ENCODE measurements at places on chromosomes 7 and 10.

GRCh38 chr7:156423876-156424275, 216.7 kb upstream of the RNF32 start:
- no peak for DNase-seq

DNA sequence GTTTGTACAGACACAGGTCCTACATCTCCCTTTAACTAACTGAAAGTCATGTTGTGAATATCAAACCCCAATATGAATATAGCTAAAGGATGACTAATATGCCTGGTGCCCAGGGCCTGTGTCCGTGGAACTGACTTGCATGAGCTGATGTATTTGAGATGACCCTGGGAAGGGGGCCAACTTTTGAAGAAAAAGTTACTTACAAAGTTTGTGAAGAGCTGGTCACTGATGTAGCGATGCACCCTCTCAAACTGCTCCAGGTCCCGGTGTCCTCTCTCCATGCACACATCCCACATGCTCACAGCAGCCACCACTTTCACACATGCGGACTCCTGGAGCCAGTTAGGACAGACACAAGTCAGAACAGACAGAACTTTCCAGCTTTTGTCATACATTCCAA, 106.2 kb downstream of the ABCC2 start:
- DNase-seq, result no peak

GRCh38 chr7:155211761-155212160, 85.9 kb upstream of the INSIG1 start:
- DNase-seq, result no peak

DNA sequence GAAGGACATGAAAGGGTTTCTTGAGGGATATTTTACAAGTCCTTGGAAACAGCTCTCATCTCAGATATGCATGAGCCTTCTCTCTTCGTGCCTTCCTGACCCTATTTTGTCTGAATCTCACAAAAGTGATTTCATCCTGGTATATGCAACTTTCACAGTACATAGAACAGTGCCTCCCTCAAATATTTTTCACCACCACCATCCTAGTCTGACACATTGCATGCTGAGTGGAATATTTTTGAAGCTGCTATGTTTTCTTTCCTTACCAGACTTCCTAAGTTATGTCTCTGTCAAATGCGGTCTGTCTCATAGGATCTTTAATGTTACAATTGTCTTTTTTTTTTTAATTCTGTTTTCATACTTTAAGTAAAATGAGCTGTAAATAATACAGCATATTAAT, 673.3 kb upstream of the LRRN3 start:
- DNase-seq, result no peak

- DNase-seq, result no peak
Measured at GRCh38 chr10:83274088-83274487, 865.2 kb upstream of the GHITM start.

DNA sequence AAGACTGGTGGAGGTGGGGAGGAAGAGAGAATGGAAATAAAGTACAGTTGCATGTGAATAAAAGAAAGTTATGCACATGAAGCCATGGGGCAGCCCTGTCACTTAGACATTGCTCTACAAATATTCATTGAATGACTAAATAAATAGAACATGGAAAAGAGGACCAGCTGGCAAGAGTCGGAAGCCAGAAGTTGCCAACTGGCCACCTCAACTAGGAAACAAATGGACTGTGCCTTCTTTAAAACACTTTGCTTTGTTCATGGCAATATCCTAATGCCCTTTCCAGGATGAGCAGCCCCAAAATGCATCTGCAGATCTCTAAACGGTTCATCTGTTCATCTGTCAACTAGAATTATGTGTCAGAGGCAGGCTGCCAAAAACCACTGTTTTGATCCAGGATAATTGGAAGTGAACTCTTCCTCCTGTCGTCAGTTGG, 157.3 kb downstream of the NOC3L start:
- DNase-seq, result no peak

GRCh38 chr7:158263964-158264748, 323.5 kb downstream of the PTPRN2 start:
- no peak for DNase-seq

DNA sequence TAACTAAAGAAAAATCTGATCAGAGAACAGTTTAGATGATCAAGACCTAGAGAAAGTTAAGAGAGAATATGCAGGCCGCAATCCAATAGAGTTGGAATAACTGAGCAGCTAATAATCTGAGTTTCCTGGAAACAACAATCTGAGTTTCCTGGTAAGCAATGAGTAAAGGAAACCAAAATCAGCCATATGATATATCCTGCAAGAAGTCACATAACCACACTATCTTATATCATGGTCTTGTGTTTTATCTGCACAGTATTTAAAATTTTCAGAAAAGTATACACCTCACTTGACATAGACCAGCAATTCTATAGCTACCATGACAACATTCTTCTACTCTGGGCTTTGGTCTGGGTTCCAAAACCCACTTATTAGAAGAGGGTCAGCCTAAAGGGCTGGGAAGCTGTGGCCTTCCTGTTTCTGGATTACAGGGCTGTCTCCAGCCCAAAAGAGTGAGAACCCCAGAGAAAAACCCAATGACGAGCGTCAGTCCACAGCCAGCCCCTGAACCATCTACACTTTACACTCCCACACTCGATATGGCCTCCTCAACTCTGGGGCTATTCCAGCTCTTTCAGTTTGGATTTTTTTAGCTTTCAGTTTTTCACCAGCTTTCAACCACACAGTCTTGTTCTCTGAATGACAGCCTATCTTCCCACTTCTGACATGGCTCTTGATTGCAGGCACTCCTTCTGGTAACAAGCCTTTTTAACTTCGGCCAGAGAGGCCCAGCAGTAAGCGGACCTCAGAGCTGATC, 110.4 kb downstream of the GLI3 start:
- no peak for DNase-seq

DNA sequence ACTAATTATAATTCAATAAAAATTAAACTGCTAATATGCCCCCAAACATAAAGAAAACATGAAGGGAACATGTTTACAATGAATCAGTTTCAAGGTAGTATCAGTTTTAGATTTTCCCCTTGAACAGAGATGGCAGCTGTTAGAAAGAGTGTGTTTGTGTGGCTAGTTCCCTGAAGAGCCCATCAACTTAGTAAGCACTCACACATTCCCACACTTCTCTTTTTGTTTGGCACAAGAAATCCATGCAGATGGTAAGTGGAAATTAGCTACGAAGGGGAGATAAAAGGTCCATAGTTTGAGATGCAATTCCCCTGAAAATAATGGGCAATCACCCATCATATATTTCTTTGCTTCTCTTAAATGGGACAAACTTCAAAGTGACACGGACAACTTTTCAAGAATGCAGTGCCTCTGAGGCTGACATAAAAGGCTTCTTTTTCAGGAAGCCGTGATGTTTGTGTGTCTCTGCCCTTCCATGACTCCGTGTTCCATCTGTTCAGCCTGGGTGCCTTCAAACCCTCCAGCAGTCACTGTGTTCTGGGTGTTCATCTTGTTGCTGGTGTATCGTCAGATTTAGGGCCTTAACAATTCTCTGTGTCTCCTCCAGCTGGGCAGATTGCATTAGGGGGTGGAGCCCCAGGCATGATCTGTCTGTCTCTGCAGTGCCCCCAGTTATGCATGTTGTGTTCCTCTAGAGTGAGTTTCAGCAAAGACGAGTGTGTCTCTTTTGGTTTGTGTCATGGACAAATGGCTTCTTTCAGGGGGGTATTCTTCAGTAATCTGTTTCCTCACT, 259.5 kb upstream of the NPY start:
- DNase-seq, result no peak

All from type B pancreatic cell (in vitro differentiated cells).